ENCODE measurements at places on chromosomes 11 and 22.
A peak's percentile ranks its signal among the peaks of the same experiment; 100 is the strongest.

DNA sequence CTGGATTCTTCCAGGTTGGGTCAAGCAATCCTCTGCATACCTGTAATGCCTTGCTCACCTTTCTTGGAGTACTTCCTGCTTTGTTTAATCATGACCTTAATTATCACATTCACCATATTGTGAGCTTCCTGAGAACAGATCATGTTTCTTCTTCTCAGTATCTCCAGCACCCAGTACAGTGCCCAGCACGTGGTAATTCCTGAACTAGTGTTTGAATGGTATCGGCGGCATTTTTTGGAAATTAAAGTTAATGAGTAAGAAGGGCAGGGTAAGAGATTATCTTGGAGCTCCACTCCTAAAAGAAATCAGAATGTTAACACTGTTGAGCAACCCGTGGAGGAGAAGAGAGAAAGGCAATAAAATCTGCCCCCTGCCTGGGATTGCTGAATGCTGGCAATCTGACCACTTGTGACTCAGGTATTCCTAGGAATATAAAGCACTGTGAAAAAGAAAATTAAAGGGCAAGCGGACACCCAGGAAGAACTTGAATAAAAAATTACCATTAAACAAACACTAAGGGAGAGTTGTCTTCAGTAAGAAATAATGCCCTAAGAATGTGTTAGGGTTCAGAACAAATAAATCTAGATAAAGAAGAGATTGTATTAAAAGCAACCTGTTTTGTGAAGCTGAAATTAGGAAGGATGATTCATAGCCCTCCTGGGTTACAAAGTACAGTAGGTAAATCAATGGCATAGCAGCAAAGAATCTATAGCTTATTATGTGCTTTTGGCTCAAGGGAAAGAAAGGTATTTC is 92.9 kb downstream of the PDHX start:
- DNase-seq = peak; percentile 83

DNA sequence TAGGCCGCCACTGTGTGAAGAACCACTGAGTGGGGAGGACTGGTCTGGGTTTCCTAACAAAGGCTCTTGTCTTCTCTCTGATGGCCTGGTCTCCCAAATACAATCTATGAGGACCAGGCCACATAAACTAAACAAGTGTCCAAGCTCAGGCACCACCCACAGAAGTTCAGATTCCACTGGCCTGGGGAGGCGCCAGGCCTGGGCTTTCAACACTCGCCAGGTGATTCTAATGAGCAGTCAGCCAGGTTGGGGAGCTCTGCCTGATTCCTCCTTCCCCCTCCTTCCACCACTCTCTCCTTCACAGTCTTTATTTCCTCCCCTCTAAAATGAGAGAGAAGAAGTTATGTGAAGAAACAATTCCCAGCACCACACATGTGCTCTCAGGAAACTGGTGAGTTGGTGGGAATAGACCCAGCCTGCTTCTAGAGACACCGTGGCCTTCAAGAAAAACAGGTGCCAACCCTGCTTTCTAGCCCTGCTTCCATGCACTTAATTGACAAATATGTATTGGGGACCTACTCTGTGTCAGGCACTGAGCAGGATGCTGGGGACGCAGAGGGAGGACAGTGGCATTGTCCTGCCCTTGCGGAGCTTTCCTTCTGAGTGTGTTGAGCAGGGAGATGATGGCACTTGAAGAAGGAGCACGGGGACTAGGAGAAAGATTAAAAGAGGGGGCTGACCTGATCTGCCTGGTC is 242.5 kb downstream of the TENM4 start:
- no peak for DNase-seq

DNA sequence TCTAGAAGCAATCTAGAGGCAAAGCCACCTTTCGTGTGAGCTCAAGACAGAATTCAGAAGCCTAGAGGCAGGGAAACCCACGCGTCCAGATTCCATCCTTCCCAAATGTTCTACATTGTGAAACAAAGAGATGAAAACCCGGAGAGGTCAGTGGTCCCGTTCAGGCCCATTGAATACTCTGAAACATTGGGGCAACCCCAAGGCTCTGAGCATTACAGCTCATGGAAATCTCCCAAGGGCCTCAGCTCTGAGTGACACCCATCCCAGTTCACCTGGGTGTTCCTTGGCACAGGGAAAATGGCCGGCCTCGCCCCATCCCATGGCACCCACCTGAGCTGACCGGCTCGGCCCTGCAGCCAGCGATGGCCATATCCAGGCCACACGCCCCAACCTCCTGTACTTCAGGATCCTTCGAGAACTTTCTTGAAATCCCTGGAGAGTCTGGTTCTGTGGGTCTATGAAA is 128.6 kb upstream of the FGF3 start:
- DNase-seq = no peak

DNA sequence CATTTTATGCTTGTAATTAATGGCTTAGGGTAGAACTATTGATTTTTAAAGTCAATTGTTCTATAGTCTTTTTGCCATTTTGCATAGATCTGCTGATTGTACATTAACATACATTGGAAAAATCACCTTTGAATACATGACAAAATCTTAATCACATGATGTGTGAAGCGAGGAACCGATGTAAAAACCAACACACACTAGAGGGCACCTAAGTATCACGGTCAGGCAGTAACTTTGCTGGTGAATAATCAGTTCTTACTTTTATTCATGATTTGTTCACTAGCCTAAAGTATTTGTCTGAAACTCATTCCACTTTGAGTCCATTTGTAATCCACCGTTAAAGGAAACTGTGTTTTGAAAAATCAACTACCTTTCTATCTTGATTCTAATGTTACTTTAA is 28.2 kb downstream of the JHY start:
- DNase-seq = peak; percentile 24

- DNase-seq = no peak
Measured at GRCh38 chr11:64072403-64072802, 36.7 kb downstream of the FLRT1 start.
